ENCODE measurements at places on chromosomes 12 and 14.

- DNase-seq: no peak
These were observed 502.7 kb downstream of the SOX5 start for GRCh38 chr12:23446746-23447145.

- no peak for DNase-seq
These were observed 5.9 kb downstream of the TOMM20L start for GRCh38 chr14:58401587-58401986.

GRCh38 chr12:9118158-9118557, 2.4 kb upstream of the A2M start:
- DNase-seq: no peak

DNA sequence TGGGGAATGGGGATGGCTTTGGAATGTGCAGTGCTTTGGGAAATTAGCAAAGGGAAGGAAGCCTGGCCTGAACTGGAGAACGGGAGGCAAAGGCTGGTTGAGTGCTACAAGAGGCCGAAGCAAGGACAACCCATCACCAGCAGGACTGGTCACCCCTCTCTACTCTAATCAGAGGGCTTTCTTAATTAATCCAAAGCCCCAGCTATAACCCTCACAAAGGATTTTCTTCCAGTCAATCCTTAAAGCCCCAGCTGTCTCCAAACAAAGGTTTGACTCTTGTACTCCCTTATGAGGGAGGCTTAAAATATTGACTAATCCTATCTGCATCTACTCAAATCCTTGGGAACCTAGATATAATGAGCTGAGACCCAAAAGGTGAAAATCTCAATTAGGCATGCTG, 256.3 kb downstream of the NTF3 start:
- DNase-seq: no peak

DNA sequence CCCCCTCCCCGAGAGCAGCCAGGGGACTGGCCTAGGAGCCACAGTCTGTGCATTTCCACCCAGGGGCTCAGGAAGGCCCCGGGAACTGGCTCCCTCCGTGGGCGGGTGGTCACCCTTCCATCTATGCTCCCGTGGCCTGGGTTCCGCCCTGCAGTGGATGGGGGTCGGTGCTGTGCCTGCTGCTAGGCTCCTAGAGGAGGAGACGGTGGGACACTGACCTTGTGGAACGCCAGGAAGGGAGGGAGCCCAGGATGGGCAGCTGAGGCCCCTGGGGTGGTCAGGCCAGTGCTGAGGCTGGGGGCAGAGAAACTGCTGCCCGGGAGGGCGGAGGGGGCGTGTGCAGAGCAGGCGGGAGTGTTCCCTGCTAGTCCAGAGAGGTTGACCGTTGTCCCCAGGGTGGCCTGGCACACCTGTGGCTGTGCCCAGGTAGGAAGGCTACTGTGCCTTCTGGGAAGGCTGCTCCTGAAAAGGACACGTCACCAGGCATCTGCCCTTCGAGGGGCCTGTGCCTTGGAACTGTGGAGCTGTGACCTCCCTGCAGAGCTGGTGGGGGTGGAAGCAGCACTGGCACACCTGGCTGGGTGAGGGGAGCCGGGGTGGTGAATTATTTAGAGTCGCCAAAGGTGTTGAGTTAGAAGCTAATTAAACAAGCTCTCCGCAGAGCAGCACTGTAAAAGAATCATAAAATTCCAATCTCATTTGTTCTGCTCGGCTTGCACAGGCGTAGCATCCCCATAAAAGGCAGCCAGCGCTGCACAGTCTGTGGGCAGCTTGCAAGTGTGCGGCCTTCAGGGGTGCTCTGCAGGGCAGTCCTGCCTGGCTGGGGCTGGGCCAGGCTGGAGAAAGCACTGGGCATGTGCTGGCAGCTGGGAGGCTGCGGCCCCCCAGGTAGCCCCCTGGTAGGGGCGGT, 145.1 kb downstream of the KIF26A start:
- DNase-seq: no peak

DNA sequence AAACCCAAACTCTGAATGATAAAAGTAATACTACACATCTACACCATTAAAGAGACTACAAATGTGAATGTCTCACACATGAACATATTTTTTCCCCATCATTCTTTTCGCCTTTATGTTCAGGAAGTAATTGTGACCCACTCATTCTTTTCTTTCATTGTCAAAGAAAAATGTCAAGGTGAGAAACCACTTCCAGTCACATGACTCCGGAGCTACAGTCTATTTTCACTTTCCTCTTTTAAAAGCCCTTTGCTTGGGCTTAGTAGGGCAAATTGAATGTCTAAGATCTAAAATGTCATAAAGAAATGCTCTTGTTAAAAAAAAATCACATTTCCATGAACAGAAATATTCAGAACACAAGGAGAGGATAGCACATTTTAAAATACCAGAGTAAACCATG, 461.3 kb downstream of the SOX5 start:
- no peak for DNase-seq

GRCh38 chr14:31884776-31885379, 192.2 kb upstream of the ARHGAP5 start:
- no peak for DNase-seq

DNA sequence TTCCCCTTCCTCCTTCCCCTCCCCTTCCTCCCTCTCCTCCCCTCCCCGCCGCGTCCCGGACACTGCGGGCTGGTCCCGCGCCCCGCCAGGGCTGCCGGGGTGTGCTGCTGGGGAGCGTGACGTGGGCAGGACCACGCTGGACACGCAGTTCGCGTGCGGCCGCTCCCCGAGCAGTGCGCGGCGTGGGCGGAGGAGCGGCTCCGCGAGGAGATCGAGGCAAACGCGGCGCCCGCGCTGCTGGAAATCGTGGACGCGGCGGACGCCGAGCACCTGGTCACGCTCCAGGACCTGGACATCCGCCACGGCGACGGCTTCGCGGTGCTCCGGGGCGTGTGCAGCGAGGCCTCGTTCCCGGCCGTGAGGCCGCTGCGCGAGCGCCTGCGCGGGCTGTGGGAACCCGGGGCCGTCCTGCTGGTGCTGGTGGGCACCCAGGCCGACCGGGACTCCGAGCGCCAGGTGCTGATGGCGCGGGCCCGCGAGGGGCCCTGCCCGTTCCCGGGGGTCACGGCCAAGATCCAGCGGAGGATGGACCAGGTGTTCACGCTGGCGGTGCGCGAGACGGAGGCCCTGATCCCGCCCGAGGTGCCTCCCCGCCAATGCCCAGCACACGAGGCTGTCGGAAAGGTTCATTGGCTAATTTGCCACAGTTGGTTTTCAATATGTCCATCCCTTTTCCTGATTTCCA, 84.3 kb downstream of the TNFAIP2 start:
- no peak for DNase-seq

DNA sequence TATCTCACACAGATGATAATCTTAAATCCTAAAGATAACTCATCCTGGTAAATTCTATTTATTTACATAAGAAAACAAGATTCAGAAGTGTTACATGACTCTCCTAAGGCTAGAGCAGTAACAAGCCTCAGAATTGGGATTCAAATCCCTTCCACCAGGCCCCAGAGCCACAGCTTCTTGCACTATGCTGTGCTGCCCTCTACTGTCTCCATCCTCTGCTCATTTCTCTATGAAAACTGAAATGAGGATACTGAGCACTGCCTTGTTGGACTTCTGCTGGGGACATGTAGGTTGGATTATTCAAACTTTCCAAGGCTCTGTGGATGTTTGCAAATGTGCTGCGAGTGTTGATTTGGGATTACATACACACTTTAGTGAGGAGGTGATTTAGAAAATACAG, 23.5 kb upstream of the C12orf50 start:
- DNase-seq: no peak

- DNase-seq: no peak
These were observed 19.0 kb downstream of the SSH1 start for GRCh38 chr12:108838194-108839017.

DNA sequence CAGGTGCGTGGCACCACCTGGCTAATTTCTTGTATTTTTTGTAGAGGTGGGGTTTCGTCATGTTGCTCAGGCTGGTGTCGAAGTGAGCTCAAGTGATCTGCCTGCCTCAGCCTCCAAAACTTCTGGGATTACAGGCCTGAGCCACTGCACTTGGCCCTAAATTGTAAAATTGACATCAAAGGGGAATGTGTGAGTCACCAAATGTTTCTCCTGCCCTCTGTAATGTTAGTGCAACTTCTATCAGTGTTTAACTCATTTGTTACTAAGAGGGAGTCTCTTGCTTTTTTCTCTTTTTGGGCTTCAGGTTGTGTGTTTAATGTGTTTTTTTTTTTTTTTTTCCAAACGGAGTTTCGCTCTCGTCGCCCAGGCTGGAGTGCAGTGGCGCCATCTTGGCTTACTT, 2.3 kb downstream of the TULP3 start:
- no peak for DNase-seq

DNA sequence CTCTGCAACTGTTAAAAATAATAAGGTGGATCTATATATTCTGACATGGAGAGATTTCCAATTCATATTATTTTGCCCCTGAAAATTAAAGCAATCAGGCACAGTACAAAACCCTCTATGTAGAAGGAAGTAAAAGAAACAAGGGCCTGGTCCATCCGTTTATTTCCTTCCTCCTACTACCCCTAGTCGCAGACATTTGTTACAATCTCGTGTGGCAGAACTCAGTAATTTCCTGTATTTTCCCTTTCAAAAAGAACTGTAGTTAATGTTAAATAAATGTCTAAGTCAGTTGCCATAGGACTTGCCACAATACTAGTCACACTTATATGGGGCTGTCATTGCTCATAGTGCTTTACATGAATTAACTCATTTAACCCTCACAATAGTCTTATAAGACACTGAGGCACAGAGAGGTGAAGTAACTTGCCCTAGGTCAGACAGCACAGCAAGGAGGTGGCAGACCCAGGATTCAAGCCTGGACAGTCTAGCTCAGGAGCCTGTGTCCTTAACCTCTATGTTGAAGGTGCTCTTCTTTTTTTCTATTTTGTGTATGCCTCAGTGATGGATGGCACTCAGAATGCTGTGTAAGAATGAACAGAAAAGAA, 24.2 kb downstream of the NINJ2 start:
- DNase-seq: no peak

DNA sequence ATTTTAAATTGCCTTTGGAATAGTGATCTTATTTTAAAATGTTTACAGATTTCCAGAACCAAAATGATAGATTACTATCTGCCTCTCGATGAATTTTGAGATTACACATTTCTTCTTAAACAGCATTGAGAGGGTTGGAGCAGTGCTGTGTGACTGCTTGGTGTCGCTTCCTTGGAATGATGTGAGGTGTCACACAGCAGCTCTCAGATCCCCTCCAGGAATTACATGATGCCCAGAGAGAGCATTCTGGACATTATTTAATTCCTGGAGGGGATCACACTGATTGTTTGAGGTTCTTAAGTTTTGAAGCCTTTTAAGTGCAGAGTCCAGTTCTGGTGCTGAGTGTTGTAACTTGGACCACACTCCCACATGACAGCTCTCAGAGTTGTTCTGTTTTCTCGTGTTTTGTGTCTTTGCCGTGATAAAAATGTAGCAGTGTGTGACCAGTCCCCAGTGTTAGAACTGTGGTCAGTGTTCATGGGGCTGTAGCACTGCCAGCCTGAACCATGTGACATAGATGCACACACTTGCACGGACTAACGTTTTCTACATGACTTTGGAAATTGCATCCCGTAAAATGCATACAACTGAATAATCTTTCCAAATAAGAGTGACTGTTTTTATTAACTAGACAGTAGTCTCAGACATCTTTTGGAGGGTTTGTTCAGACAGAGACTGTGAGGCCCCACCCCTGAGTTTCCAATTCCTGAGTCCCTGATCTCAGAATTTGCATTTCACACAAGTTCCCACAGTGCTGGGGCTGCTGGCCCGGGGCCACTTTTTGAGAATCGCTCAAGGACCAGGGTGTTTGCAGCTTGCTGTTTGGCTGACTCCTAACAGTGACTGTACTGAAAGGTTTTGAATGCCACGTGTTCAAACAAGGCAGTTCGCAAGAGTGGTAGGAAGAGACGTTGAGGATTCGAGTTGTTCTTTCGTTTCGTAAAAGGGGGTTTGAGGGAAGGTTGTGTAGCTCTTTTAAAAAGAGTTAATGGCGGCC, 26.0 kb downstream of the XRCC3 start:
- no peak for DNase-seq

- no peak for DNase-seq
These were observed 431.2 kb upstream of the PDE3A start for GRCh38 chr12:19937161-19937560.

- DNase-seq: no peak
These were observed 76.3 kb upstream of the RIN3 start for GRCh38 chr14:92437309-92437708.
